ENCODE measurements at places on chromosomes 1 and 21.

DNA sequence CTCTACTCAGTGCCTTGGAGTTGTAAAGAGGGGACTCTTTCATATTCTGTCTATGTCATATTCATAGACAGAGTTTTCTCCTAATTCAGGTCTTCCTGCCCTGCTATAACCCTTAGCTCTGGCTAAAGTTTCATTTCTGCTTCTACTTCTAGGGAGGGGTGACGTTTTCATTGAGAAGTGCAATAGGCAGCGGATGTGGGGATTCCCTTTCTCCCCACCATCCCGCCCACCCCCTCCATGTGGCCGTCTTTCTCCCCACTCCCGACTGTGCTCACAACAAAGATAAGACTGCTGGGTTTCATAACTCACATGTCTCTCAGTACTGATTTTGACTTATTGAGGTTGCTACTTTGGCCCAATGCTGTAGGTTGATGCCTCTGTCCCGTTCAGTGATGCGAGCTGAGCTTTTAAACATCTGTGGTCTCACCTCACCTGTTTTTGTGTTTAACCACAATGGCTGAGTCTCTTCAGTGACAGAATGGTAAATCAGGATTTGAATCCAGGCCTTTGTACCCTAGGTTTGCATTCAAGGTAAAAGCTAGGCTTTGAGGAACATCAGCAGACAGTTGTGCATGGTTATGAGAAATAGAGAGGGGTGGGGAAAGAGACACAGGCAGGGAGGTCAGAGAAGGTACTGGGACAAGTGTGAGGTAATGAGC lies 7.8 kb upstream of the KIF14 start:
- DNase-seq: no peak

GRCh38 chr1:111886741-111887140 lies 102.7 kb downstream of the KCND3 start:
- no peak for DNase-seq

GRCh38 chr1:206106328-206107167 lies 10.6 kb downstream of the AVPR1B start:
- DNase-seq: peak; percentile 77

- DNase-seq: no peak
Observed at GRCh38 chr21:37430184-37430821, 63.7 kb downstream of the DYRK1A start.

DNA sequence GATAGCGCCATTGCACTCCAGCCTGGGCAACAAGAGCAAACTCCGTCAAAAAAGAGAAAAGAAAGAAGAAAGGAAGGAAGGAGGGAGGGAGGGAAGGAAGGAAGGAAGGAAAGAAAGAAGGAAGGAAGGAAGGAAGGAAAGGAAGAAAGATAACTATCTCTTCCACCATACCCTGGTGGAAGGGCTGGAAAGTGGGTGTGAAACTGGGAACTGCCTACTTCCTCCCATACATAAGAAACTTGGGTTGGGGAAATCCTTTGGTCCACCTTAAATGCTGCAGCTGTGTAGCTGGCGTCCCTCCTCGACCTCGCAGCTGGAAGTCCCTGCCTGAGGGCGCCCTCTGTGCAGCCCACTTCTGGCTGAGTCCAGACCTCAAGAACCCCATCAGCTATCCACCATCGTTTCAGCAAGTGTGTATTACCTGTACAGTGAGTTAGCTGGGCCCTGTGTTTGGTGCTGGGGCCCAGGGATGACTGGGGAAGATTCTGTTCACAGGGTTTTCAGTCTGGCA lies 4.6 kb upstream of the FAM167B start:
- no peak for DNase-seq

- DNase-seq: no peak
Observed at GRCh38 chr1:32311709-32312393, 20.0 kb downstream of the HDAC1 start.

DNA sequence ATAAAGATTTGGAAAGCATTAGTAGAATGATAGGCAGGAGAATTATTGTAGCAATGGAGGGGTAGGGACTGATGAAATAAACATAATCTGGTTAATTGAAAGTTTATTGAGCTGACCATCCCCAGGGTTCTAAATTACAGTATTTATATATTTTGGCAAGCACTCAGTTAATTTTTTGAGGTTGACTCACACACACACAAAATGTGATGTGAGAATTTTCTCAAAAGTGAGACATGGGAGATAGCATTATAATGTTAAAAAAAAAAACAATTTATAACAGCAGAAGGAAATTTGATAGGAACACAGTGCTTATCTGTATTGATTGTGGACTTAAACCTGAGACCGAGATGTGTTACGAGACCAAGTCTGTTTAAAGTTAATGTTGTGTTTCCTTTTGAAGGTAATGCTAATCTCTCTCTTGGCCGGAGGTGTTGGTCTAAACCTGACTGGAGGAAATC lies 24.6 kb downstream of the TRIM45 start:
- DNase-seq: peak; percentile 63

DNA sequence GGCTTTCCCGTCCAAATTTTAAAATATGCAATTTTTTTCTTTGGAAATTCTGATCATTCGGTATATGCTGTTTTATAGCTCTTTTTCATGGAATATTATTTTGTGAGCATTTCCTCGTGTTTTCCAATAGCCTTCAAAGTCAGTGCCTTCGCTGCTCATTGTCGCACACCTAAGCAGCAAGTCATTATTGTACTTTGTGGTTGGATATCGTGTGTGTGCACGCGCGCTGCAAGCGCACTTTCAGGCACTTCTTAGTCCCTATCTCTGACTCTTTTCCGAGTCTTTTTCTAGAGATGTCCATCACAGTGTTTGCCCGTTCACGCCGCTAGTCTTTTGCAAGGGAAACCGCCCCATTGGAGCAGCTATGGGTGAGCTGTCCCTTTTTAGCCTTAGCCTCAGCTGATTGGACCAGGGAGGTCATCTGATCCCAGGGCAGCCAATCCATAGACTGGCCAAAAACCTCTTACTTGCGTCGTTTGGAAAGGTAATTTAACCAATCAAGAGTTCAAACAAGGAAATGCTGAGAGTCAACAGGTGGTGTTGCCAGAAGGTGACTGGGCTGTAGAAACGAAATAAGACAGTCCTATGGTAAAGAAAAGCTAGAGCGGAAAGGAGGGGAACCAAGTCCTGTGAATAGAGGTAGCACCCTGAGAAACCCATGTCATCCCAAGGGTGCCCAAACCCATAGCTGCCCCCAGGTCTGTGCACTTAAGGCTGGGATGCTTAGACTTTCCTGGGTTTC lies 710 bp upstream of the HYI start:
- DNase-seq: peak; percentile 84

DNA sequence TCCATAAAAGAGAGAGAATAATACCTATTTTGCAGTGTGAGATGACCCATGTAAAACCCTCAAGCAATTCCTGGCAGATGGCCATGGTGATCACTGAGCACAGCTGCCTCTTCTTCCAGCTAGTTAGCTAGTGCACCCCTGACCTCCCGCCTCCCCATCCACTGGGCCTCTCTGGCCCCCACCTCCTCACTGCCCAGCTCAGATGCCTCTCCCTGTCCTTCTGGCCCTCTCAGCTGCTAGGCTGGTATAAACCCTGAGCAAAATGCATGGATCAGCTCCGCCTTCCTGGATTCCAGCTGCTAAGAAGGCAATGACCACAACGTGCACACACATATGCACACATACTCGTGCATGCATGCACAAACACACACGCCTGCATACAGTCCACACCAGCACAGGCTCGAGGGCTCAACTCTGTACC lies 117.2 kb downstream of the DMRTB1 start:
- no peak for DNase-seq

- DNase-seq: no peak
Observed at GRCh38 chr1:21749859-21750468, 33.0 kb downstream of the USP48 start.

GRCh38 chr1:178093951-178094738 lies at the start of gene RASAL2:
TSS of gene RASAL2 (plus strand) at chr1:178094104. CDS start at chr1:178094493, 389 bp downstream.
- DNase-seq: peak; percentile 34

DNA sequence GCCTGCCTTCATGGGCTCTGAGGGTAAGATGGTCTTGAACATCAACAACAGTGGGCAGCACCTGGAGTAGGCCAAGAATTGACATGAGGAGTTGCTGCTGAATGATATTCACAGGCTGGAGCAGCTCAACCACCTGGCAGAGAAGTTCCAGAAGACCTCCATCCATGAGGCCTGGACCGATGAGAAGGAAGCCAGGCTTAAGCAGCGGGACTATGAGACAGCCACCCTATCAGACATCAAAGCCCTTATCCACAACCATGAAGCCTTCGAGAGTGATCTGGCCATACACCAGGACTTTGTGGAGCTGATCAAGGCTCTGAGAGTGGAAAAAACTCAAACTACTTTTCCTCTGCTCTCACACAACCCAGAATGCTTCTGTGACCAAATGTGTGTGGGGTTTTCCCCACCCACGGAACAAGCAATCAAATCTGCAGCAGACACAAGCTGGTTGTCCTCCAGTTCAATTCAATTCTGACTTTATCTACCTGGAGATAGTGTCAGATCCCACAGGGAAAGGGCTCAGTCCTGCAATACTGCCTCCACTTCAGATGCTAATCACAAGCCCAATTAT lies 12.1 kb upstream of the EPHA10 start:
- no peak for DNase-seq

- DNase-seq: no peak
Observed at GRCh38 chr1:67642629-67643028, 42.4 kb upstream of the GADD45A start.

DNA sequence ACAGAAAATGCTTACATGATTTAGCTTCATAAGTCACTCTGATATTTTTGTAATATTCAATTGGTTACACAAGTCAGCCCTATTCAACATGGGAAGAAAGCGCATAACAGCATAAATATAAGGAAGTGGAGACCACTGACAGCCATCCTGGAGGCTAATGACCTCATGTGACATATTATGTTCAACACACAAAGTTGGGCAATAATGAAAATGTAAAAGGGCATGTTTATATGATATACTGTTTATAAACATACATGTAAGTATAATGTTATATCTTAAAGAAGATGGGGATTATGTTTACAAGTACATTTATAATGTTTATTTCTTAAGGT lies 30.2 kb downstream of the EVI5 start:
- no peak for DNase-seq

- DNase-seq: peak; percentile 62
Observed at GRCh38 chr1:205976708-205977401, 26.3 kb downstream of the RAB7B start.

GRCh38 chr1:160219062-160219929 lies 14.1 kb downstream of the PEA15 start:
- DNase-seq: peak; percentile 50

GRCh38 chr1:75079538-75080290 lies 54.5 kb upstream of the LHX8 start:
- no peak for DNase-seq

DNA sequence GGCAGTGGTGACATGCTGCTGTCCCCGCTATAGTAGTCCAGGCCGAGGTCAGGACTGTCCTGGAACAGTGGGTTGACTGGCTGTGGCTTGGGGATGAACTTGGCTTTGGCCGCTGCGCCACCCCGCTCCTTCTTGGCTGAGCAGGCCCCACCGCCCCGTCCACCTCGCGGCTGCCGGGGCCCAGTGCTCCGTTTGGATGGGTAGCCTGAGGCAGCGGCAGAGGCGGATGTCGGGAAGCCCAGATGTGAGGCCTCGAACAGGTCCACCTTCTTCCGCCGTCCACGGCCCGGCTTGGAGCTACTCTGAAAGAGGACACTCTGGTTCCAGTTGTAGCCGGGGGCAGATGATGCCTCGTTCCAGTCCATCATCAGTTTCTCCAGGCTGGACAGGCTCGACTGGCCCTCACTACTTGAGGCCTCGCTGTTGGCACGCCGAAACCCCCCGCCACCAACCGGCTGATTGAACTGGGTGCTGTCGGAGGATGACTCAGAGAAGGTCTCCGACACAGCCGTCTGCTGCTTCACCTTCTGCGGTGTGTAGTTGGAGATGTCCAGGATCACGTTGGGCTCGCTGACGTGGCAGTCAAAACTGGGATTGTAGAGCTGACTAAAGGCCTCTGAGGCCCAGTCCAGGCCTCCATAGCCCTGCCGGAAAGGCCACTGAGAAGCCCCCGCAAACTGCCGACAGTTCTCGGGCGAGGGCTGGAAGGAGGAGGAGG lies 55.6 kb downstream of the AHDC1 start:
- DNase-seq: no peak

DNA sequence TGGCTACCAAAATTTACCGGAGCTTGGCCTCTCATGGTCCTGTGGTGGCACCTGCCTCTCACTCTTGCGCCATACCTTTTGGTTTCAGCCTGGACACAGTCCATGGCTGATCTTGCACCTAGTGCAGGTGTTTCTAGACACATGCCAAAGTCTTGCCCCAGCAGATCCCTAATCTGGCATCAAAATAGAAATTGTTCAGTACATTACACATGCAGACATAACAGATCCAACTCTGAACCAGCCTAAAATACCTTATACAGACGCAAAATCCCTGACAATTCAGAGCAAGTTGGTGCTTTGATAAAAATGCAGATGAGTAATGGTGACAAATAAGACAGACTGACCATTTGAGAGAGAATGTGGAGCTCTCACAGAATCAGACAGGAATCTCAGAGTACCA lies 44.1 kb downstream of the NGF start:
- DNase-seq: no peak

GRCh38 chr1:6412896-6413295 lies 6.8 kb downstream of the HES2 start:
- DNase-seq: peak; percentile 49

GRCh38 chr1:109818988-109819764 lies 55.5 kb upstream of the EPS8L3 start:
- no peak for DNase-seq

DNA sequence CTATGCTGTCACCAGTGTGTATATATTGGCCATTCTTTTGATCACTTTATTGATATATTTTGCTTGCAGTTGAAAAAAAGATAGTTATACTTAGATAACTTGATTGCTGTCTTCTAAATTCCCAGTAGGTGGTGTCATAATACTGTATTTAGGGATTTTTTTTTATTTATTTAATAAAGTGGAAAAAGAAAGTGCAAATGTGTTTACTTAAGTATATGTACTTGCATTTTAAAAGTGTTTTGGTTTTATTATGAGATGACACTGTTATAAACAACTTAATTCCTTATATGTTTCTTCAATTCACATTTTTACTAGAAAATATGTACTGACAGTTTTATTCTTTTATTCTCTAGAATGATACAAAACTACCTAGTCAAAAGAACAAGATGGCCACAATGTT lies 164.8 kb downstream of the USP25 start:
- peak; percentile 23 for DNase-seq

DNA sequence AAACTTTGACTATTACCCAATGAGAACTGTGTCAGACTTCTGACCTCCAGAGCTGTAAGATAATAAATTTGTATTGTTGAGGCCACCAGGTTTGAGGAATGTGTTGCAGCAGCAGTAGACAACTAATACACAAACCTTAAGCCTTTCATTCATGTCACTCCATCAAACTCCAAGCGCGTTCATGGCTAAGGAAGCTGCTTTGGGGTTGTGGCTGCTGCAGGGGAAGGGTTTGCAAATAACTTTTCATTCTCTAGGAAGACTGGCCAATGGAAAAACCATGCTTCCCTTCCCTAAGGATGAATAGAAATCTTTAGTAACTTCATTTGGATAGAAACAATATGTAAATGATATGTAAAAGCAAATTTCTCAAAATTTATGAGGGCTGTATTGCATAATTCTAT lies 170.4 kb downstream of the RHOU start:
- DNase-seq: no peak

- DNase-seq: no peak
Observed at GRCh38 chr1:224647449-224647848, 31.3 kb downstream of the CNIH3 start.

- no peak for DNase-seq
Observed at GRCh38 chr21:38443110-38443509, 55.2 kb downstream of the ERG start.

- DNase-seq: no peak
Observed at GRCh38 chr1:188988589-188988988, 1489.1 kb downstream of the BRINP3 start.

- DNase-seq: no peak
Observed at GRCh38 chr1:244242446-244242845, 191.4 kb downstream of the ZBTB18 start.

GRCh38 chr1:185152187-185152767 lies 4.5 kb downstream of the TRMT1L start:
- no peak for DNase-seq
